HFFc6 (cell line): ENCODE measurements at places on chromosomes 16 and 17.
A peak's percentile ranks its signal among the peaks of the same experiment; 100 is the strongest.

DNA sequence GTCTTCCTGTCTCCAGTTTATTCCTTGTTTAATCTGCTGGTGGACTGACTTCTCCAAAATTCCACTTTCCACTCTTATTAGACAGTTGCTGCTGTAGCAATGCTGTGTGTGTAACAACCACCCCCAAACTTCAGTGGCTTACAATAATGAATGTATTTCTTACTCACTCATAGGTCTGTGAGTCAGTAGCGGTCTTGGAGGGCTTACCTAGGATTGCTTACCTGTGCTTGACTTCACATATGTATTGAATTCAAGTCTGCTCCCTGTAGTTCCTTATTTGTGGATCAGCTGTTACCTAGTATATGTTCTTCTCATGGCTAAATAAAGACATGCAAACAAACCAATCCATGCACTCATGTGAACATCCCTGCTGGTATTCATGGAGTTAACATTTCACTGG is 224.6 kb downstream of the MAP2K6 start:
- DNase-seq, result no peak

DNA sequence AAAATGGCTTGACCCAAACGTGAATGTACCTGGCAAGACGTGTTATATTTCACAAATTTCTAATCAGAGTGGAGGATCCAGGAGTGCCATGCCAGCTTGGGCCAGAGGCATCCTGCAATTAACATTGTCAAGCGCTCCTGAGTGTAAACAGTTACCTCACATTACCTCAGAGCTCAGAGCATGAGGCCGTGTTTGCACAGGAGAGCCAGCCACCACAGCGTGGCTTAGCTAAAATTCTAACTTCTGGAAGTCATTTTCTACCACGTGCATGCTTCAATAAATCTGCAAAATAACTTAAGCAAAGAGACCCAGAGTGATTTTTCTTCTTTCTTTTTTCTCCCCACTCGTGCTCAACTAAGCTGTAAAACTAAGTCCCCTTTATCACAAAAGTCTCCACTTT is 769.0 kb downstream of the KCNJ2 start:
- DNase-seq, result no peak

- peak; percentile 60 for DNase-seq
These were observed 6.2 kb downstream of the MT2A start for GRCh38 chr16:56614549-56614991.

- no peak for DNase-seq
These were observed 28.8 kb upstream of the MTSS2 start for GRCh38 chr16:70714581-70715054.

GRCh38 chr16:28118637-28119036 is 55.1 kb upstream of the GSG1L start:
- DNase-seq, result no peak

- DNase-seq, result no peak
These were observed 144.0 kb upstream of the TBX2 start for GRCh38 chr17:61255647-61256046.
